ENCODE measurements at places on chromosomes 5 and 9. TPM values are rescaled to one million over a fixed set of nuclear protein-coding genes. Genes with fewer than 3 reads are reported as not detected.

The AJM1 gene
- total RNA-seq, result 2.9 TPM

The DNAI1 gene
- not detected for total RNA-seq

The NMRK1 gene
- 25.7 TPM for total RNA-seq

GRCh38 chr5:128422612-128423011 is 115.4 kb downstream of the FBN2 start:
- no peak for DNase-seq

GRCh38 chr5:69450116-69450515 is 35.2 kb downstream of the MARVELD2 start:
- DNase-seq, result no peak

DNA sequence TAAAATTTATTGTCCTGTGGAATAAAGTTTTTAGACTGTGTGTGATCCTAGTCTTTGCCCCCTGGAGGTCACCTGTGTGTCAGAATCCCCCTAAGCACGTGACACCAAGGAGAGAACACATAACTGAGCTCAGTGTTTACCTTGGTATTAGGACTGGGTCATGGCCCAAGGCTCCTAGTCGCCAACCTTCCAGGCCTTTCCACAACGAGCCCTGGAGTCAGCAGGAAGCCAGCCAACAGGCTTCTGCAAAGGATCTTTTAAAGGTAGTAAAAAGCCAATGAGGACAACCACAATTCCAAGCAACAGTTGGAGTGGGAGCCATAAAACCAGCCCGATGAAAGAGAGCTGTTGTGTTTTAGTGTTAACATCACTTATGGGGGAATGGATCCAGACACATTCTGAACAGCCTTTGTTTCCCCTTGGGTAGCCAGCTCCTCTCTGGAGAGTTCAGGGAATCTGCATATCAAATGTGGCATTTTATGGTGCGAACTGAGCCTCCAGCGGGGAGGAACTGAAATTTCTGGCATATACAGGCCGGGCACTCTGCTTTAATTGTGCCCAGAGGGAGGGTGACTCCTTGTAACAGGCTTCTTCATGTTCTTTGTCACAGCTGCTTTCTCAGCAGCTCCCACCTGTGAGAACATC is 239.9 kb downstream of the FSTL4 start:
- no peak for DNase-seq

GRCh38 chr5:41649659-41650058 is 139.3 kb upstream of the PLCXD3 start:
- no peak for DNase-seq
